ENCODE measurements at places on chromosomes 3 and 15.

- DNase-seq: no peak
These were observed 46.9 kb downstream of the KBTBD12 start for GRCh38 chr3:127961963-127962362.

DNA sequence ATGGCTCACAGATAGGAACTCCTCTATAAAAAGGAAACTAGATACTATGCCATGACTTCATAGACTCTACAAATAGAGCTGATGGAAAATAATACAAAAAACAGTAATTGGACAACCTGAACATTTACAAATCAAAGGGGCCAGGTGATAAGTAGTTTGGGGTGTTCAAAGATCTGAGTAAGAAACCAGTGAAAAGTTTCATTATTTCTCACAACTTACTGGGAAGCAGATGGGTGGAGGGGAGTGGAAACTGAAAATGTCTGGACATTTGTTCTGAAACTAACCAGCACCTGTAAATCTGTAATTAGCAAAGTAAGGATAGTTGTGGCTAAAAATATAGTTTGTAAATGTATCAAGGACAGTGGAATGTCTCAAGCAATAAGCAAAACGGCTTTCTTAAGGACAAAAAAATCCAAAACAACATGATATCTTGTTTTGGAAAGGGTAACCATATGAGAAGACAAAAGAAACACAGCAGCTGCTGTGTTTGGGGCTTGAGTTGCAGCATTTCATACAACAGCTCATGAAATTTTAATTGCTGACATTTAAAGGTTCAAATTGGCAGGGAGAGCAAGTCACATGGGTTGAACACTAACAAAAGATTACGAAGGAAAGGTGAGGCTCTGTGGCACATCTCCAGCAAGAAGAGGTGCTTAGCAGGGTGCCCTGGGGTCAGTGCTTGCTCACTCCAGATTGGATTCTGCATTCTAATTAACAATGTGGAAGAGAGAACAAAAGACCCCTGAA is 26.8 kb upstream of the THBS1 start:
- DNase-seq: no peak

GRCh38 chr3:184389384-184389783 is 9.5 kb downstream of the CHRD start:
- DNase-seq: no peak

- DNase-seq: no peak
These were observed 75.7 kb upstream of the TNFSF10 start for GRCh38 chr3:172598904-172599303.

DNA sequence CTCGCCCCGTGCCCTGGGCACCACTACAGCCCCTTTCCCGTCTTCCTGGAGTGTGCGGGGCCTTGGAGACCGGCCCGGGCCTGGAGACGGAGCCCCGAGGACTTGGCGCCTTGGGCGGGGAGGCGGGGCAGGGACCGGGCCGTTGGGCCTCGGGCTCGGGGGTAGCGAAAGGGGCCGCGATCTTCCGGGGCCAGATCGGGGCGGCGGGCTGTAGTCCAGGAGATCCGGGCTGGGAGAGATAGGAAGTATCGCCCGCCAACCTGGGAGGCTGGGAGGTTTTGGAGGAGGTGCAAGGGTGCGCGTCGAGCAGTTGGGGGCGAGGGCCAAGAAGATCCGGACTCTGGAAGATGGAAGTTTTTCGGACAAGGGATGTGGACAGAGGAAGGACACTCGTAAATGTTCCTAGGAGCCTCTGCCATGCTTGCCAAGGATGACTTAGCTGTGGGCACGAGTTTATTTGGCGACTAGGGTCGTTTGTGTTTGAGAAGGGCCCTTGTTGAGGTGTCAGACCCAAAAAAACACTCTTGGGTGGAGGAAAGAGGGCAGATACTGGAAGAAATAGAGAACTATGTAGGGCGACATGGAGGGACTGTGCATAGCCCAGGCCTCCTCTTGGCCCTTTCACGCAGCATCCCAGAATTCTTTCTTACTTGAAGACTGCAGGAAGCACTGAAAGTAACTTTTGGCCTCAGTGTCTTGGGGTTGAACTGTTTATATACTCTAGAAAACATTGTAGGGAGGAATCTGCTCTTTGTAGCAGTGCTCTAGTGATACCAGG is 712 bp downstream of the RTF1 start:
- no peak for DNase-seq

- no peak for DNase-seq
These were observed 3.0 kb downstream of the RPL39L start for GRCh38 chr3:187136337-187136736.

DNA sequence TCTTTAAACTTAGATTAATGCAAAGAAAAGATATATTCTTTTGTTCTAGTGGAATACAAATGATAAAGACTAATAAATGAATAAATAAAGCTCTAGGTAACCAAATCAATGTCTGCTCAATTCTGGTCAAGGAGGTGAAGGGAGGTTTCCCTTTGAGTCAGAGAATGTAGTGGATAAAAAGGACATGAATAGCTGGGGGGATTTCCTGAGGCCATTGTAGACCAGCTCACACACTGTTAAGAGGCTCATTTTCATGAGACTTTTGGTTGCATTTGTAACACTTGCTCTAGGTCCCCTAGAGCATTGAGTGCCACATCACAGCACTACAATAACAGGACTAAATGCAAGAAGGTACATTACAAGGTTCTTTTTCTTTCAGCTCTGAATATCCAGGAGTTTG is 170.7 kb downstream of the TIGIT start:
- no peak for DNase-seq

GRCh38 chr3:187823746-187824145 is 78.5 kb upstream of the BCL6 start:
- DNase-seq: no peak

- DNase-seq: no peak
These were observed 204.9 kb upstream of the PPP2R3A start for GRCh38 chr3:135760581-135760980.

- DNase-seq: no peak
These were observed 32.2 kb downstream of the HGD start for GRCh38 chr3:120649830-120650233.

DNA sequence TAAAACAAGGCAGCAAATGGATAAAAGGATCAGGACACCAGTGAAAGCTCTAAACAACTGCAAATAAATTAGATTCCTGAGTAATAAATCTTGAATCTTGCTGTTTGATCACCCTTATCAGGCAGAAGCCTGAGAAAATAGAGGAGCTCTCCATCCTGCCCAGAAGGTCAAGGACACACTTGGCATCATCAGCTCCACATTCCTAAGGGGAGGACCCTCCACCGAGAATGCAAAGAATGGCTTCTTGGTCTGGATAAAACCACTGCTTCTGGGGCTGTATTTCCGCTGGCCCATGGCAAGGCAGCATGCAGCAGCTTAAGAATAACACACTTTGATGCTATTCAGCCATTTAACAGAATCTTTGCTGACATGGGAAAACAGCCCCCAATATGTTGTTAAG is 108.9 kb upstream of the TSC22D2 start:
- no peak for DNase-seq
